ENCODE measurements at places on chromosomes 1 and 21. TPM values are rescaled to one million over a fixed set of nuclear protein-coding genes. Genes with fewer than 3 reads are reported as not detected.

The SLC44A3 gene
- total RNA-seq: 2.3 TPM

The C1orf87 gene
- not detected for total RNA-seq

DNA sequence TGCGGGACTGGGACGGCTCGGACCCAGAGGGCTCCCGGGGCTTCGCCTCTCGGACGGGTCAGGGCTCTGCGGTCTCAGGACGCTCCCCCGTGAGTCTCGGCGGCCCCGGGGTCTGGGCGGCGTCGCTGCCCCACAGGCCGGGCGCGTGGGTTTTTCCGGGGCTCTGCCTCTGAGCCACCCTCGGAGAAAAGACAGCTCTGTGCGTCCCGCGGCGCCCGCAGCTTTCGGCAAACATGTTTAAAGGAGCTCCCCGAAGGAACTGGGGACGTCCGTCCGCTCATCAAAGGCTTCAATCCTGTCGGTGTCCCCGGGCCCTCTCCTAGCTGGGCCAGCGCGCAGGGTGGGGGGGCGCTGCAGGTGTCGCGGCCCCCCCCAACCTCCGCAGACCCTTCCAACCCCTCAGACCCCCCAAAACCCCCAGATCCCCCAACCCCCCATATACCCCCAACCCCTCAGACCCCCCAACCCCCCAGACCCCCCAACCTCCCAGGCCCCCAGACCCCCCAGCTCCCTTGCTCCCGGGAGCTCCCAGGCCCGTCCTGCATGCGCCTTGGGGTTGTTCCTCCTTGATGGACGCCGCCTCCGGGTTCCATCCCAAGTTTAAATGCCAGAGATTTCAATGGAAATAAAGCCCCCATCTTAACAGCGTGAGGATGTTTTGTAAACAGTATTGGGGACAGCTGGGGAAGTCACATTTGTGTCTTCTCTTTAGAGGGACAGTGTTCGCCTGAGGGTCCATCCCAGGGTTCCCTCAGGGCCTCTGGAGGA, 996 bp upstream of the C1orf159 start:
- peak; percentile 61 for DNase-seq

DNA sequence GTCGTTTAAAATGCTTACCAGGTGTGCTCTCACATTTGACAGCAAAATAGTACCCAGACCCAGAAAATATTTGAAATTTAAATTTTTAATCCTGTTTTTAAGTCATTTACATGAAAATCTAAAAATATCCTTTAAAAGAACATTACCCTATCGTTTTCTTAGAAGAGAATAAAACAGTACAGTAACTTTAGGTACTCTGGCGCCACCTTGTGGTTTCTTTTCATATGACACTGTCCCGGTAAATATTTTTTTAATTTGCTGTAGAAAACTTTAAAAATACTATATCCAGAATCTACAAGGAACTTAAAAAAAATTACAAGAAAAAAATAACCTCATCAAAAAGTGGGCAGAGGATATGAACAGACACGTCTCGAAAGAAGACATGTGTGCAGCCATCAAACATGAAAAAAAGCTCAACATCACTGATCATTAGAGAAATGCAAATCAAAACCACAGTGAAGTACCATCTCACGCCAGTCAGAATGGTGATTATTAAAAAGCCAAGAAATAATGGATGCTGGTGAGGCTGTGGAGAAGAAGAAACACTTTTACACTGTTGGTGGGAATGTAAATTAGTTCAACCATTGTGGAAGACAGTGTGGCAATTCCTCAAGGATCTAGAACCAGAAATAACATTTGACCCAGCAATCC, 129.2 kb downstream of the RGS21 start:
- no peak for DNase-seq

DNA sequence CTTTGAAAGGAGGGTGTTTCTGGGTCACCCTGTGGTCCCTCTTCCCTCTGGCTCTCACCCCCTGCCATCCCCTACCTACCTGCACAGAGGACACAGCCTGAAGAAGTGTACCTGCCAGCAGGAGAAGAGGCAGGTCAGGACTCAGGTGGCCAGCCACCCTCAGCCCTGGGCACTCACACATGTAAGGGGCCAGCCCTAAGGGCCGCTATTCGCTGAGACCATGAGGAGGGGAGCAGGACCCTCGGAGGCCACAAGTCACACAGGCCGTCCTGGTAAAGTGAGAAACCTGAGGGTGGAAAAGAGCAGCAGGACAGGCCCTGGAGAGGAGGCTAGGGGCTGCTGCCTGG, 1.2 kb downstream of the ZNF692 start:
- no peak for DNase-seq

Measured in right lobe of liver (tissue), 6 donors.